ENCODE measurements at places on chromosomes 1 and 21.

DNA sequence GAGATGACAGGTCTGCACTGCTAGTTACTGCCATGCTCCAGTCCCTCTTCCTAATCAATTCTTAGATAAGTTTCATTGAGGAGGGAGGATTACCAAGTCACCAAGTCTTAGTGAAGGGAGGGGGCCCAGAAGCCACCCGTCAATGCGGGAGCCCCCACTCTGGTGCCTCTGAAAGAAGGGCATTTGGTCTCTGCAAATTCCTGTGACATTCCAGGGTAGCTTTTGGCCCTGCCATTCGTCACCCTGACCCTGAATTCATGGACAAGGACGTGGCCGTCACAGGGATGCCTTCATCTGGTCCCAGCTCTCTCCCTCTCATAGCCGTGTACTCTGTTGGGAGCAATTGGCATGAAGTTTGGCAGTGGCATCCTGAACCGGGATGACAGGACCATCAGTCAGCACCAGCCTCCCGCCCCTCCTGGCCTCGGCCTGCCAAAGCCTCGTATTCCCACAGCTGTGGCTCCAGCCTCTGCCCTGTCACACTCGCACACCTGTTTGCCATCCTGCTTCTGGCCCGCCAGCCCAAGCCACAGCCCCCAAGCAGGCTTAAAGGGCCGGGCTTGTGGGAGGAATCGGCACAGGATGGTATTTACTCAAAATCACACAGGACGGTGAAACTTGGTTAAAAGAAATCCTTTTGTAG, 150.7 kb downstream of the CLIC6 start:
- no peak for DNase-seq

- DNase-seq, result peak; percentile 59
Measured at GRCh38 chr1:222711319-222712252, 705 bp downstream of the AIDA start.

GRCh38 chr1:76105372-76105771, 30.8 kb downstream of the ST6GALNAC3 start:
- no peak for DNase-seq

- DNase-seq, result no peak
Measured at GRCh38 chr1:59701376-59701775, 113.4 kb upstream of the HOOK1 start.

DNA sequence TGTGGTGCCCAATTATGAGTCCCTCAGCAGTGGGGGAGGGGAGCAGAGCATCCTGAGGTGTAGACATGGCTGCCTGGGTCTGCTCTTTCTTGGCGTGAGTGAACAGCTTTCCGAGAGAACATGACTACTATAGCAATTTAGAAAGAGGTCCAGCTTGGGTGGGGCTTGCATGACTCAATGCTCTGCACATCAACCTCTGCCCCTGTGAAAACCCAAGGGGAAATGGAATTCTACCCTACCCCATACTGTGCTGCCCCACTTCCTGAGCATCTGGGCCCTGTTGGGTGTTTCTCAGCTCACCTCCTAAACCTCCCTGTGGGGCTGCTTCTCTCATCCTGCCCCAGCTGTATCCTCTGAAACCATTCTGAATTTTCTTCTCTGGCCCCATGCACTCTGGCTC, 8.2 kb upstream of the AZIN2 start:
- DNase-seq, result no peak

GRCh38 chr1:87556326-87556725, 227.6 kb downstream of the LMO4 start:
- DNase-seq, result no peak

GRCh38 chr1:8194481-8195227, 123.3 kb upstream of the SLC45A1 start:
- DNase-seq, result no peak

- DNase-seq, result no peak
Measured at GRCh38 chr1:11196945-11197344, 7.8 kb downstream of the ANGPTL7 start.

DNA sequence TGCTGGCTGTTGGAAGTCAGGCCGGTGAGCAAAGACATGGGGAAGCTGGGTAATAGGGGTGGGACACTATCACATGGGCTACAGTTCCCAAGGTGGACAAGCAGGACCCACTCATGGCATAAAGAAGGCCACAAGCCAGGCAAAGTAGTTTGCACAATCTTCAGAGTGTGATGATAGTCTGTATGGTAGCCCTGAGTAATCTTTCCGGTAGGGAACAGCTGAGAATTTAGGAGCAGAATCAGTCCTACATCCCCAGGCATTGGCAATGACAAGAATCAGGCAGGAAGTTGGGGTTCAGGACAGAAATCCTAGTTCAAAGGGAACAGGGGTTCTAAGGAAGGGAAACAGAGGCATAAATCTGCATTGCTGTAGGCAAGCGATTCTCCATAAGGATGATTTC, 23.9 kb upstream of the SPATA6 start:
- DNase-seq, result no peak

- DNase-seq, result no peak
Measured at GRCh38 chr1:82299056-82299455, 498.3 kb downstream of the ADGRL2 start.

GRCh38 chr1:224632921-224633321, 16.8 kb downstream of the CNIH3 start:
- DNase-seq, result no peak

GRCh38 chr1:149906570-149907075, 7.3 kb downstream of the BOLA1 start:
- no peak for DNase-seq

DNA sequence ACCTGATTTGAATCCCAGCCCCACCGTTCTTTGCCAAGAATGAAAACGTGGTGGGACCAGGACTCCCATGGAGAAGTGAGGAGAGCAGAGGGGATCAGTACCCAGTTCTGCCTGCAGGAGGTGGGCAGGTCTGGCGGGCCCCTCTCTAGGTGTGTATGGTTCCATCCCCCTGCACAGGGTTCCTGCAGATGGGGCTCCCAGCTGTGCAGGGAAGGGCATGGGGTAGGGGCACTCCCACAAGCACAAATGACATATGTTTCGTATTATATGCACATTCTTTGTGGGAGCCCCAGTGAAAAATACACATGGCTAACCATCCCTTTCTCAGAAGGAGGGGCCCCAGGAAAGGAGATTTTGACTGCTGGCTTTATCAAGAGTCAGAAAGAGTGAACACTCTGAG, 144.6 kb downstream of the PLPP3 start:
- no peak for DNase-seq

DNA sequence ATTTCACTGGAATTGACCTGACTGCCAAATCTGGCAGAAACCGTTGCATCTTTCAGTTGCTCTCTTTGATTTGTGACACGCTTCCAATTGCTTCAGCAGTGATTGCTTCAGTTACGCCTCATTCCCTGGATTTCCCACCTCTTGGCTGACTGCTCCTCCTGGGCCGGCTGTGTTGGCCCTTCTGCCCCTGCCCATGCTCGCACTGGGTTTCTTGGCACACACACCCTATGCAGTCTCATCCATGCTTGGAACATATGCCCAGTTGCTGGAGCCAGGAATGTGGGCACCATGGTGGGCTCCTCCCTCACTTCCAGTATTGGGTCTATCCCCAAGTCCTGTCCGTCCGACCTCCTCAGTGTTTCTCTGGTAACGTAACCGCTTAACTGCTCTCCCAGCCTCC, 2.2 kb upstream of the ZBTB21 start:
- no peak for DNase-seq

GRCh38 chr1:244751271-244751895, 84.1 kb upstream of the COX20 start:
- DNase-seq, result peak; percentile 30

DNA sequence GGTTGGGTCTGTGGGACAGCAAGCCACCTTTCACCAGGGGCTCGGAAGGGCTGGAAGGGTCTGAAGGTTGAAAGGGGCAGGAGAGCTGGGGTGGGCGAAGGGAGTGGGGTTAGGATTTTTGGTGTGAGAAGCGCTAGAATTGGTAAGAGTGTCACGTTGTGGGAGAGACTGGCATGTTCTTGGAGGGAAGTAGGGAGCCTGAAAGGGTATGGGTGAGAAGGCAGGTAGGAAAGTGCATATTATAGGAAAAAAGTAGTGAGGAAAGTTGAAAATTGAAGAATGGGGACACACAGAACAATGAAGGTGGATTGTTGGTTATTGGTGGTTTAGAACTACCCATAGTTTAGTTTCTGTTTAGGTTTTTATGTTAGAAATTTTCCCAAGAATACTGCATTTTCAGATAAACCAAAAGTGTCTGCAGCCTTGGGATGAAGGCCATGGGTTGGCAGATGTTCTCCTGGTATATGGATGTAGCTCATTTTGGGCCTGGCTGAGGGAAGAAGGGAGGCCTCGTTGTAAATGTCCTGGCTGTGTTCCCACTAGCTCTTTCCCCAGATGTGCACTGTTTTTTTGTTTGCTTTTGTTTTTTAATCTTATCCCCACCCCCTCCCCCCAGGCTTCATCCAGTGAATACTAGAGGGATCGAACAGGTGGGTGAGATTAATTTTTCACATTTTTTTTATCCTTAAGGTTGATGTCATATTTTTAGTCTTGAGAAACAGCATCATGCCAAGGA, 1.2 kb downstream of the LRRC42 start:
- DNase-seq, result no peak

DNA sequence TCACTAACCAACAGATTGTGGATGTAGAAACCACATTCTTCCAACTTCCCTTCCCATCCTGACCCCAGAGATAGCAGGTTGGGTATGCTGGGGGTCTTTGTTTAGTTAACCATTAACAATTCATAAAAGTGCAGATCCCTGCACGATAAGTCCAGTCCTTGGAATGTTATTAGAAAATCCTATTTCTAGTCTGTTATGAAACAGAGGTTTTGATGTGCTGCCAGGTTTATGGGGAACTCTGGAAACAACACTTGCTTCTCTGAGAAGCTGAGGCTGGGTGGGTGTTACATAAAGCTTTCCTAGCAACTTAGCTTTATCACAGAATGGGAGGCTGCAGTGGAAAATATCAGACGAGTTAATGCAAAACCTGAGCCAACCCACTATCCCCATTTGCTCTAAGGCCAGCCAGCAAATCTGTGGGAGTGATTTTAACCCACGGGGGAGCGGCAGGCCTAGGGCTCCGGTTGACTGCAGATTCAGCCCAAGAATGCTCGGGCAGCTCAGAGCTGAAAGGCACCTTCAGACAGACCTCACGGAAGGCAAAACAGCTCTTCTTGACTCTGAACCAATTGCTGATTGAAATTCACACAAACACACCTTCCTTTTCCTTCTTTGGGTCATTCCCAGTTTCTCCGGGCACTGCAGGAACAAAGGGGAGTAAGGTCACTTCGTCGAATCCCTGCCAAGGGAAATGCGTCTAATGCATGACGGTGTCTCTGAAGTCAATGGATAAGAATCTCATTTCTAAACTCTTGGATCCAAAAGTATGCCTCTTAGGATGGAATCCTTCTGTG, 111.7 kb upstream of the IRF2BP2 start:
- DNase-seq, result no peak

DNA sequence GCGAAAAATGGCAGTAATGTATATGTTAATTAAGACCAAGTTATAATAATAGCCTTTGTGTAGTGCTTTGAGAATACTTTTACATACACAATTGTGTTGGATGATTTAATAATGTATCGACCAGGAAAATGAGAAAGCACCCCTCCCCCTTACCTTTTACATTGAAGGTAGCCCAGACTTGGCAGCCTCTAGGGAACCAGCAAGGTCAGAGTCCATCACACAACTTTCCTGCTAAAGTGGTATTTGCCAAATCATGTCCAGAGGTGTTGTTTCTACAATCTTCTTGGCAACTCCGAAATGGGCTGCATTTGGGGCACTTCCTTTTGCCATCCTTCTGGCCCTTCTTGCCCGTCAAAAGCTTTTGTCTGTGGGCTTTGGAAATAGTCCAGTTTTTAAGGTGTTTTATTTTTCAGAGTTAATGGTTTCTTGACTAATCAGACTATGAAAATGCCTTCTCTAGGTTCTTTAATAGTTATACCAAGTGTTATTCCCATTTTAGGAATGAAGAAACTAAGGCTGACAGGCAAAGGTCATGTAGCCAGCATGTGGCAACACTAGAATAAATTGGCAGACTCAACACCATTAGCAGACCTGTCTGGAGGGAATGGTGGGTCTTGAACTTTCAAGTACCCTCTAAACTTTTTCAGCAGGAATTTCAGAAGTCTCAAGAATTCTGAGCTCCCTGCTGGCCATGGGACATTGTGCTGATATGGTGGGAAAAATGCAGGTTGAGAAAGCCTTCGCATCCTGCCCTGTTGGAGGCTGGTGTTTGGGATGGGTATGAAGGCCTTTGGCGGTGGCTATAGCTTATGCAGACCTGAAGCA, 6.8 kb downstream of the ATP1A1 start:
- no peak for DNase-seq

DNA sequence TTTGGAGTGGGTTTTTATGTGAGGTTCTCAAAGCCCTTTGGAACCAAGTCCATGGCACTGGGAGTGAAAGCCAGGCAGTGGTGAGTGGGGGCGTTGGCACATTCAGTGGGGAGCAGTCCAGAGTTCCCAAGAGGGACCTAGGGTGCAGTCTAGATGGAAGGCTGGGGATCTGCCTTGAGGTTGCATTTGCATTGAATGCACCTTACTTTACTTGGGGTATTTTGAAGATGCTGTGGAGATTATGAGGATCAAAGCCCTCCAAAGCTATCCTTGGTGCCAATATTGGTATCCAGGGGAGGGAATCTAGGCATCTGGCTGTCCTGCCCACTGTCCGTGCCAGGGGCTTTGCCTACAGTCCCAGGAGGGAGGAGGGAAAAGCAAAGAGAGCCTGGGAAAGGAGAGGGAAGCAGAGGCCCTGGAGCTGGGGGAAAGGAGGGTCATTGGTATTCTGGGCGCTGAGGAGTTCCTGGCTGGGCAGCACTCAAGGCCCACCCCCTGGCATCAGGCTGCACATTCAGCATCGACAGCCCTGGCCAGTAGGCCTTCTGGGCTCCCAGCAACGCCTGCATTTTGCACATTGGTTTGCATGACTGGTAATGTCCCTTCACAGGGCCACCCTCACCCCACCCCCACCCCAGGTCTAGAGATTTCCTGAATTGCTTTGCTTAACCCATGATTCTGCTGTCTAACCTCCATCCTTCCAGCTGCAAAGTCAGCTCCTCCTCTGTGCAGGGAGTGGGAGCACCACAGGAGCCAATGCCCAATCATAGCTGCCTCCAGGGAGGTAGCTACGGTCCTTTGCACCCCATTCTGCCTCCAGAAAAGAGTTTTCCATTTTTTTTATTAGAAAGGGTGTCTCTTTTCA, 843 bp upstream of the BCAN start:
- DNase-seq, result no peak

DNA sequence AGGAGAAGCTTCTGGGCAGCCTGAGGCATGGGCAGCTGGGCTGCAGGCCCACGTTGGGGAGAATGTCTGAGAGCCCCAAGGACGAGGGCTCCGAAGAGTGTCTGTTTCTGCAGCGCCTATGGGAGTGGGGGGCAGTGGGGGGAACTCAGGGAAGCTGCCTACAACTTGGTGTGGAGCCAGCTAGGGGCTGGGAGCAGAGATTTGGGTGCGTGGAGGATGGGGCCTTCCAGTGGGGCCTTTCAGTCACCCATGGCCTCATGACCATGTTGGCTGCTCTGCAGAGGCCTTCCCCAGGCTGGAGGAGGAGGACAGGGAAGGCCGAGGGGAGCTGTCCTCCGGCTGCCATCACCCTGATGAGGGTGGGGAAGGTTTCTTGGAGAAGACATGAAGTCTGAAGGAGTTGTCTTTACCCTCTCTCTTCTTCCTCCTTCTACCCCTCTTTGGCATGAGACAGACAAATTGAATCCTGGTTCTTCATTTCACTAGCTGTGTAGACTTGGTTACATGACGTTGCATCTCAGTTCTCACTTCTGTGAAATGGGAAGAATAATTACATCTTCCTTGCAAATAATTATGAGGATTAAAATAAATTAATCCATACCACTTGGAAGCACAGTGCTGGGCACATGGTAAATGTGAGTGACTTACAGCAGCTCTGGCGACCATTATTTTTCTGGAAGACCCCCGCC, 8.3 kb downstream of the PPFIA4 start:
- DNase-seq, result no peak

All from NCI-H748 treated with DMSO at 0.1 percent for 48 hours (cell line).